ENCODE measurements at places on chromosomes 4 and X.

DNA sequence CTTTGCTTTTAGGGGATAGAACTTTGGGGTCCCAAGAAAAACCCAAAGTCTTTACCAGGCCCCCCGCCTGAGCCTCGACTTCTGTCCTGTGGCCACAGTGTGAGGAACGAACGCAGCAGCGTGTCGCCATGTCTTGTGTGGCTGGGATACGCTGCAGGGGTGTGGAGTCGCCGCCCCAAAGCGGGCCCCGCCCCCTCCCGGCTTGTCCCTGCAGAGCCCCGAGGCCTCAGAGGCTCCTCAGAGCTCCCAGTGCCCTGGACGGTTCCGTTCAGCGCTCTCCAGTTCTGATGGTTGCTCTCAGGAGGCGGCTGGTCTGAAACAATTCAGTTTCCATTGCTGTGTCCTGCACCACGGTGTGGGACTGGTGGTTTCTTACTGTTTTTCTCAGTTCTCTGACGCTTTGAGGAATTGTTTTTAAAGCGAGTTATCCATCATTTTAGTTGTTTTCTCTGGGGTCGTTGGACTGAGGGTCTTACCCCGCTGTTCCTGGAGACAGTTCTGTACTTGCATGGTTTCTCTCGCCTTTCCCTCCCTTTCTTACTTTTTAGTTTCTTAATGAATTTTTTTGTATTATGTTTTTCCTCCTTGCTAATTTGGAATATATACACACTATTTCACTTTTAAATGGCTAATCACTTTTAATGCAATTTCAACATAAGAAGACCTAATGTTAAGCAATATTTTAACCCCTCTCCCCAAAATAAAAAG lies 1.6 kb upstream of the IDUA start:
- peak; percentile 63 for DNase-seq

- DNase-seq = no peak
Measured at GRCh38 chr4:3184725-3185124, 64.2 kb upstream of the MSANTD1 start.

DNA sequence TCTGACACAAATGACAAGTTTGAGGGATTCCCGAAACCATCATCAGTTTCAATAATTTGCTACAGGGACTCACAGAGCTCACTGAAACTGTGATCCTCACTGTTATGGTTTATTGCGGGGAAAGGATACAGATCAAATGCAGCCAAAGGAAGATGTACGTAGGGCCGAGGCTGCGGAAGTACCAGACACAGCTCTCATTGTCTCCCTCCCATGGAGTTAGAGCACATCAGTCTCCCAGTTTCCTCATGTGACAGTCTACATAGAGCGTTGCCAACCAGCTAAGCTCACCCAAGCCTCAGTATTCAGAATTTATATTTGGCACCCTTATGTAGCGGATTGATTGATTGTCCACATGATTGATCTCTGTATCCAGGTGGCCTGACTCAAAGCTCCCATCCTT lies 137.8 kb upstream of the TENM3 start:
- DNase-seq = no peak

DNA sequence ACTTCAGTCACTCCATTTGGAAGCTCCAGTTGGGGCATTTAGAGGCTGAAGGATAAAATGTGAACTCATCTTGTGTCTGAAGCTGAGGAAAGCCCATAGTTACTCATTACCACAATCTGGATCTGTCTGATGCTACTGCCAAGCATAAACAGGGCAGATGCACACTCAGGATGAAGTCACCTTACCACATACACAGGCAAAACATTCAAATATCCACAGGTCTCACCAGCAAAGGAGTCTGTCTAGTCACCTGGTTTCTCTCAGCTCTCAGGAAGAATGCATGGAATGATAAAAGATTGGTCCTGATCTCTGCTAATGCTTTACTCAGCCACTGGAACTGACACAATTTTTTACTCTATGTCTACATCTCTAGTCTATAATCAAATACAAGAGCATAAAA lies 13.0 kb upstream of the ODAPH start:
- no peak for DNase-seq

GRCh38 chr4:185803022-185803421 lies 9.0 kb downstream of the SORBS2 start:
- no peak for DNase-seq

DNA sequence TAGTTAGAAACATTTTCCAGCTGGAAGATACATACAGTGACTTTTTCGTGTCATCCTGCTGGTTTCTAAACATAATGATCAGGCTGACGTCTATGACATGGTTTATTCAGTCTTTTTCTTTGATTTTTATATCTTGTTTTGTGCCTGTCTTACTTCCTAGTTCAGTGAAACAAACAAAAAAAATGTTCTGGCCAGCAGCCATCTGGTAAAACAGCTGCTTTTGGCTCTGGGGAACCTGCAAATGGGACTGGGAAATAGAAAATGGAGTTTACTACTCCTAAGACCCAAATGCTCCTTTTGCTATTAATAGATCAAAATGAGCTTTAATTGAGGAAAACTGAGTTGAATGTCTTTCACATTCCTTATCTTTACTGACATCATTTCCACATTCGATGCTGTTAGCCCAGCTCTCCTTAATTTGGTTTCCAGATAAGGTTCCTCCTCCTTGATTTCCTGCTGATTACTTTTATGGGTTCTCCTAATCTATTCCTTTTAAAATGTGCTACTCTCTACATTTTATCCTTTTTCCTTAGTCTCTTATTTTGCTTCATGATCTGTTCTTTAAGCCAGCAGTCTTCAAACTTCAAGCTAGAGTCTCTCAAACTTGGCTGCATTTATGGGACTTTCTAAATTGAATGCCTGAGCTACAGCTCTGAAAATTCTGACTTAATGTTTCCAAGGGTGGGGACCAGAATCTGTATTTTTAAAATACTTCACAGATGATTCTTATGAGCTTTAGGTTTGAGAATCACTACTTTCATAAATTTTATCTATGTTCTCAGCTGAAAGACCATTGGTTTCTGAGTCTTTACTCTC lies 499.5 kb downstream of the ANKRD50 start:
- no peak for DNase-seq

DNA sequence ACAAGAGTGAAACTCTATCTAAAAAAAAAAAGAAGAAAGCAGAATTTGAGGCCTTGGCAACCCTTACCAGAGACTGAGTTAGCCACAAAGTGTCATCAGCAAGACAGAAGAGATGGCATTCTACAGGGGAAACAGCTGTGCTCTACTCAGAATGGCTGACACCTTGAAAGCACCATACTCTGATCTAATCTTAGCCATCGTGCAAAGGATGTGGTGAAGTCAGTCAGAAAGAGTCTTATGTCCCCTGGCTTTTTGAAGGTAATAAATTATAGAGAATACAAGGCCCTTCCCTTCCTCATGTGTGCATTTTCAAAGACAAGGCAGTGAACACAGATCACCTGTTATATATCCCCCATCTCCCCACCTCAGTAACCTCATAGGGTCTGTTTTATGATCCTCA lies 13.2 kb downstream of the CLNK start:
- DNase-seq = peak; percentile 3

DNA sequence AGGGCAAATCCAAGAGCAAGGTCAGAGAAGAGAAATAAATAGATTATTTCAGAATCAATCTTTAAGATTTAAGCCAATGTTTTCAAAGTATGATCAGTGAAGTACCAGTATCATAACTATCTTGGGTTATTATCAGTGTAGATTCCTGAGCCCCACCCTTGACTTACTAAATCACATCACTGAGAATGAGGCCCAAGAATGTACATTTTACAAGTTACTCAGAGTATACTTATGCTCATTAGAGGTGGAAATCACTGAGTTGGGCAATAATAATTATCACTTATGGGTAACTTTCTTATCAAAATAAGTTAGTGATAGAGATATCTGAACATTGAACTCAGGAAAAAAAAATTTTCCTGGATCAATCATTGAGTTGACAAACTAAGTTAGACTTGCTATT lies 121.6 kb upstream of the NOCT start:
- DNase-seq = no peak

DNA sequence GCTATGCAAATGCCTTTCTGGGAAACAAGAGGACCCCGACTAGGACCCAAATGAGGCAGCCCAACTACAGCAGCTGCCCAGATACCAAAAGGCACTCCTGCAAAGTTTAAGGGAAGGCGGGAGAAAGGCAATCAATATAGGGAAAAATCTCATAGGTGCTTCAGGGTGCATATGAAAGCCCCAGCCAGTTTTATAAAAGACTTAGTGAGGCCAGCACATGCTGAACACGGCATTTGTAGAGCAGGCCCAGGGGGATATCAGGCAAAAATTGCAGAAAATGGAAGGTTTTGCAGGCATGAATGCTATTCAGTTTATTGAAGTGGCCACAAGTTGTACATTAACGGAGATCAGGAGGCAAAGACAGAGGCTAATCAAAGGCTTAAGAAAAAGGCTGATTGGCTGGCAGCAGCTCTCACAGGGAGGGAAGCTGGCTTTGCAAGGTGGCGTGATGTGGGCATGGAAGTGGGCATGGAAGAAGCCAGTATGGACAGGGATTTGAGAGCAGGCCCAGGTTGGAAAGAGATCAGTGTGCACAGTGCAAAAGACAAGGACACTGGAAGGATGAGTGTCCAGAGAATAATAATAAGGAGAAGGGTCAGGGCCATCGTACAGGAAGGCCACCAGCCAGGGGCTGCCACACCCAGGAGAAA lies 37.7 kb upstream of the UGT2B7 start:
- no peak for DNase-seq

- DNase-seq = no peak
Measured at GRCh38 chrX:9555354-9555753, 90.5 kb downstream of the TBL1X start.

DNA sequence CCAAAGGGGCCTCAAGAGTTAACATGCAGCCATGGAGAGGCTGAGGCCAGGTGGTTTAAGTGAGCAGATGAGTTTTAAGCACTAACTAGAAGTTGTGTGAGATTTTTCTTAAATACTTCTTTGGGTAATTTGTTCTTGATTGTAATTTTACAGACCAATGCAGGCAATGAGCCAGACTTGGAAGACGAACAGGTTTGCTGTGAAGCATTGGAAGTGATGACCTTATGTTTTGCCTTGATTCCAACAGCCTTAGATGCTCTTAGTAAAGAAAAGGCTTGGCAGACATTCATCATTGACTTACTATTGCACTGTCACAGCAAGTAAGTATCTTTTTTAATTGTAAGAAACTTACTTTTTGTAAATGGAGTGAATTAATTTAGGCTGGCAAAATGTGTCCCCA lies 103.9 kb downstream of the USP9X start:
- DNase-seq = no peak

GRCh38 chr4:183124228-183124627 lies 25.2 kb downstream of the WWC2 start:
- no peak for DNase-seq

Data from stimulated activated CD4-positive, alpha-beta T cell treated with anti-CD3 and anti-CD28 coated beads, Interleukin-2, amount 100 ng/mL, for 4 hours (primary cell).